Smooth muscle cell of the umbilical artery (primary cell): ENCODE measurements at places on chromosomes 5 and 9. TPM values are rescaled to one million over a fixed set of nuclear protein-coding genes. Genes with fewer than 3 reads are reported as not detected.

MTAP gene
- total RNA-seq, result 40.1 and 88.5 TPM in 2 replicates

TRPM6 gene
- total RNA-seq, result 0.09 TPM in 1 of 2 replicates, not detected in the other

RETREG1 gene
- 0.83 and 1.2 TPM in 2 replicates for total RNA-seq

RANBP17 gene
- total RNA-seq, result 15.1 and 18.2 TPM in 2 replicates

INSL6 gene
- not detected in 2 replicates for total RNA-seq

SMU1 gene
- total RNA-seq, result 29.0 and 33.6 TPM in 2 replicates

SHISAL2B gene
- not detected in 2 replicates for total RNA-seq
